ENCODE measurements at places on chromosomes 5 and 9. TPM values are rescaled to one million over a fixed set of nuclear protein-coding genes. Genes with fewer than 3 reads are reported as not detected.

GRCh38 chr9:133780962-133781827 lies 43.0 kb upstream of the SARDH start:
- peaks cover 8% of the 10 kb centered on the region for H3K4me1 ChIP-seq
- no peaks in the 10 kb centered on the region for H3K27me3 ChIP-seq
- no peak overlapping the region for H3K27ac ChIP-seq
- no peak for DNase-seq
- no peak overlapping the region for H3K4me3 ChIP-seq
- peaks cover 13% of the 10 kb centered on the region for H3K36me3 ChIP-seq

DNA sequence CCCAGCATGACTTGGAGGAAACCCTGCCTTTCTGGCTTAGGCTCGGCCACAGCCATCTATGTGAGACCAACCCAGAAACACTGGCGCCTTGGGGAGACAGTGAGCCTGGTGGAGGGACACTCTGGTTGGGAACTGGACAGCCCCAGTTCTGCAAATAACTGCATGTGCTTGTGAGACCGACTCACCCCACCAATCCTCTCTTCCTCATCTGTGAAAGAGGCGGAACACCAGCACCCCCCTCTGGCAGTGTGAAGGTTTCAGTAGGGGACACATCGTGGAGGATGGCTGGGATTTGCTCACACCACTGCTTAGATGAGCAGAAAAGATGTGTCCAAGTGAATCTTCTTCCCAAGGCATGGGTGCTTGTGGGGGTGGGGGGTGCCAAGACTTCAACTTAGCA lies 43.4 kb upstream of the N4BP3 start:
- H3K27ac ChIP-seq: no peak overlapping the region
- peaks cover 12% of the 10 kb centered on the region for H3K27me3 ChIP-seq
- H3K36me3 ChIP-seq: no peaks in the 10 kb centered on the region
- DNase-seq: no peak

DNA sequence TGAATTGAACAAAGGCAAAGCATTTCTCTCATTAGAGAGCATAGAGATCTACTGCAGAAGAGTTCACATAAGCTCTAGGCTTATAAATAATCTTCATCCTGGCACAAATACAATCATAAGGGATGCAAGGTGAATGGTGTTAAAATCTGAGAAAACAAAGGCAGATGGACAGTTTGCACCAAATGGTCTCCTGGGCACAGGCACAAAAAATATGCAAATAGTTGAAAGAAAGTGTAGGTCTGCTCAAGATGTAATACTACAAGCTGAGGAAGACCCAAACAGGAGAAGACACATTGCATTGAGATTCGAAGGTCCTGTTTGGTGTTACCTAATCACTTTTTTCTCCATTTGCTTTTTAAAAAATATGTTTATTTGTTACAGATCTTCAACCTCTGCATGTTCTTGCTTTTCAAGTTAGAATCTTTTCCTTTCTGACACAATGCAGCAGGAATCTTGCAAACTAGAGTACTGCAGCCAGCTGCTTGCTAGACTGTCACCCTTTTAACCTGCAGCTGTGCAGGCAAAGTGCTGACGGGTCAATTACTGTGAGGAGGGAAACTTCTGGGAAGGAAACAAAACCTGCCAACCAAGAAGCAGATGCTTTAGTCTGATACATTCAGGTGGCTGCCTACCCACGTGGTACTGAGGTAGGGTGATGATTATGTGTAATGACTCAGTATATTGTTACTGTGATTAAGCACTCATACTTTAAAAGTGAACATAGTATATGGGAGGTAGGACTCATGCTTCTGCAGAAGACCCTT lies 1048.6 kb upstream of the SEMA6A start:
- H3K27me3 ChIP-seq: no peaks in the 10 kb centered on the region
- no peak overlapping the region for H3K4me3 ChIP-seq
- DNase-seq: no peak
- H3K36me3 ChIP-seq: no peaks in the 10 kb centered on the region

DNA sequence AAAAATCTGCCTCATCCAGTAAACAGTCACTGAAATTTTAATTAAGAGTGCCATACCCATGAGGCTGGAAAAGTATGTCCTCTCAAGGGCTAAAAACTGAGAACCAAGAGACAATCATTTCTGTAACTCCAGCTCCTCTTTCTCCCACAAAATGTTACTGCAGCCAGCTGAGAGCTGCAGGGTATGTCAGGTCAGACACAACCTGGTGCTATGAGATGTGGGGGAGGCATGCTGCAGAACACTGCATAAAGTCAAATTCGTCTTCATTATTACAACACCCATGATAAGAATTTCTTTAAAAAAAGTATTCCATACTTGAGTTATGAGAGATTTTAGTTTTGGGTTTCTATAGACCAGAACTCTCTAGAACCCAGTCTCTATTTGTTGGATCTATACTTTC lies 162.2 kb downstream of the CDC42SE2 start:
- no peaks in the 10 kb centered on the region for H3K4me1 ChIP-seq
- H3K36me3 ChIP-seq: peaks cover 6% of the 10 kb centered on the region
- DNase-seq: no peak
- no peak overlapping the region for H3K4me3 ChIP-seq
- no peak overlapping the region for H3K27ac ChIP-seq
- no peaks in the 10 kb centered on the region for H3K27me3 ChIP-seq

GRCh38 chr5:43367909-43368669 lies 44.1 kb downstream of the CCL28 start:
- no peak for DNase-seq
- H3K36me3 ChIP-seq: no peaks in the 10 kb centered on the region
- H3K27ac ChIP-seq: no peak overlapping the region
- H3K4me1 ChIP-seq: no peaks in the 10 kb centered on the region
- H3K4me3 ChIP-seq: no peak overlapping the region

DNA sequence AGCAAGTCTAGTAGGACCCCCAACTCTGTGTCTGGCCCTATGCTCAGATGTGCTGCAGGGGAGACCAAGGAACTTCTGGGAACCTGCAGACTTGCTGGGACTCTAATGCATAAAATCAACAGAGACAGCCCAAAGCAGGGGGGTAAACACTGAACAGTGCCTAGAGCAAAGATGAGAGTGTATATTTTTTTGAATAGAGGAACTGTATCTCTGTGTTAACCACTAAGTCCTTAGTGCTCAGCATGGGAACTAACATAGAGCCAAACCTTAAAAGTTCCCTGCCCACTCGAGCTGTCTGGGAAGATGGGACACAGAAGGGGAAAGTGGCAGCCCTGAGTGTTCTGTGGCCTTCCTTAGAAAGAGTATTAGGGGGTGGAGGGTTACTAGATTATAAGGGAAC lies 51.9 kb downstream of the C5orf15 start:
- peaks cover 20% of the 10 kb centered on the region for H3K4me1 ChIP-seq
- no peaks in the 10 kb centered on the region for H3K27me3 ChIP-seq
- no peaks in the 10 kb centered on the region for H3K36me3 ChIP-seq
- H3K4me3 ChIP-seq: no peak overlapping the region
- no peak overlapping the region for H3K27ac ChIP-seq

DNA sequence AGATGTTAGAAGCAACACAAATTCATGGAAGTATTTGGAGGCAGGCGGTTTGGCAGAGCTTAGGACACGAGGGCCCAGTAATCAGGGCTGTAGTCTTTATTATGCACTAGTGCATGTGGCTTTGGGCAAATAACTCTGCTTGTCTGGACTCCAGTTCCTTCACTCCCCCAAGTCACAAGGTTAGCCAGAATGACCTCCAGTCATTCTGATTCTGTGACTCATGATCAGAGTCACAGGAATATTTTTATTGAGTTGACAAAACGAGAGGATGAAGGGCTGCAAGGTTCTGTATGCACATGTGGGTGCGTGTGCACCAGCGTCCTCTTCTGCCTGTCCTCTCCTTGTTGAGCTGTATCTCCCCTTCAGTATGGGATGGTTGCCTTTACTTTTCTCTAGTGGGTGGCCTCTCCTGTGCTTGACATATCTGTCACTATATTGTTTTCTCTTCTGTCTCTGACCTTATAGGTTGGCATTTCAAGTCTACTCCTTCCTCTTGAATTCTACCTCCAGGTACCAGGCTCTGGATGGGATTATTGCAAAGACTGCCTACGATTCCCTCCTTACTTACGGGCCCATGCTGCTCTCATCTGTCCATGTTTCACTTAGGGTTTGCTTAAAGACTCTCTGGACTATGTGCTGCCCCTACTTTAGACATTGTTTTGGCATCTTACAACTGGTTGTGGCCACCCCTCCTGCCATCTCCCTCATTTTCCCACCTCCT lies 94.6 kb downstream of the KDM4C start:
- no peaks in the 10 kb centered on the region for H3K4me1 ChIP-seq
- H3K4me3 ChIP-seq: no peak overlapping the region
- peak overlapping the region; percentile 4 for H3K27ac ChIP-seq
- no peak for DNase-seq

GRCh38 chr5:94245608-94246007 lies 372.8 kb downstream of the KIAA0825 start:
- H3K4me1 ChIP-seq: peaks cover under 1% of the 10 kb centered on the region
- H3K36me3 ChIP-seq: no peaks in the 10 kb centered on the region
- H3K4me3 ChIP-seq: no peak overlapping the region
- DNase-seq: no peak
- H3K27me3 ChIP-seq: peaks cover 48% of the 10 kb centered on the region
- no peak overlapping the region for H3K27ac ChIP-seq

DNA sequence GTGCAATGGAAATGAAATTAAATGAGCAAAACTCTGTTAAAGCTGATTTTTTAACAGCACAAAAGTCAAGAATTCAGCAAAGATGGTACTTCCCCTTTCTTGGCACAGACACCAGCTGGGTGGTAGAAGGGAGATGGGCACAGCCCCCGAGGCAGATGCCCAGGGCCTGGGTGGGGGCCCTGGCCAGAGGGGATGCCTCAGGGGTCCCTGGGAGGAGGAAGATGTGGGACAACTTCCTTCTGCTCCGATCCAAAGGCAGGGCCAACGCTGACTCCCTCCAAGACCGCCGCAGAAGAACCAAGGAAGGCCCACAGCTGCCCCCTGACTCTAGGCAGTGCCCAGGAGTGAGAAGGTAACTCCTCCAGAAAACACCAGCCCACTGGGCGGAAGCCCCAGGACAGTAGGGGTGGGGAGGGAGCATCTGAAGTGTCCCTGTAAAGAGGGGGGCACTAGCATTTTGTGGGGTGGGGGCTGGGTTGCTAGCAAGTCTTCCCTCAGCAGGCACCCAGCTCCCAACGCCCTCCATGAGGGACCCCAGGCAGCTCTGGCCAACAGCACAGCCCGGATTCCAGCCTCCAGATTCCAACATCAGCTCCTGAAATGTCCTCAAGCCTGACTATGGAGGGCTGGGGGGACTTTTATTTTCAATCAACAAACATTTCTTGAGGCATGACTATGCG lies 4.9 kb downstream of the NACC2 start:
- no peak overlapping the region for H3K27ac ChIP-seq
- peaks cover 2% of the 10 kb centered on the region for H3K4me1 ChIP-seq
- H3K36me3 ChIP-seq: no peaks in the 10 kb centered on the region
- no peak overlapping the region for H3K4me3 ChIP-seq
- H3K27me3 ChIP-seq: no peaks in the 10 kb centered on the region

DNA sequence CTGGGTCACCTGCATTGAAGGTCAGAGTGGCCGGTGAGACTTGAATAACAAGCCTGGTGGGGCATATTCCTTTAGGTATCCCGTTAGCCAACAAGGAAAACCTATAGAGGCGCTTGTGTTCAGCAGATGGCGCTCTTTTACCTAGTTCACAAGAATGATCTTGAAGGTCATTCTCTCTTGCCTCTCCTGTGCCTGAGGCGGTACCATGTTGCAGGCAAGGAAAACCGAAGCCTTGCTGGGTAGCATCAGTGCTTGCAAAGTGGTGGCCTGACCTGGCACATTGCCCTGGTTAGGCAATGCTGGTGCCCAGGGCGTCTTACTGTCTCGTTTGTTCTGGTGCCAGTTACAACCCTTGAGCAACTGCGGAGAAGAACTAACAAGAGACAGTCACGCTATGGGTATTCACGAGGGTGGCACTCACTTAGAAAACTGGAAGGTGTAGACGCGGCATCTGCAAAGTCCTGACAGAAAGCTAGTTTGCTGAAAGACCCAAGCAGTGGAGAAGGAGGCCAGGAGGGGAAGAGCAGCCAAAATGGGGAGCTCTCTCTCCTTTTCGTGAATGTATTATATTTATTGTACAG lies 56.7 kb downstream of the AOPEP start:
- DNase-seq: peak; percentile 41
- H3K4me3 ChIP-seq: no peak overlapping the region
- peaks cover 3% of the 10 kb centered on the region for H3K4me1 ChIP-seq
- no peak overlapping the region for H3K27ac ChIP-seq
- H3K27me3 ChIP-seq: no peaks in the 10 kb centered on the region

GRCh38 chr5:169970911-169971765 lies 9.2 kb downstream of the INSYN2B start:
- H3K4me1 ChIP-seq: peaks cover 6% of the 10 kb centered on the region
- no peak overlapping the region for H3K4me3 ChIP-seq
- peak overlapping the region; percentile 69 for H3K27ac ChIP-seq

DNA sequence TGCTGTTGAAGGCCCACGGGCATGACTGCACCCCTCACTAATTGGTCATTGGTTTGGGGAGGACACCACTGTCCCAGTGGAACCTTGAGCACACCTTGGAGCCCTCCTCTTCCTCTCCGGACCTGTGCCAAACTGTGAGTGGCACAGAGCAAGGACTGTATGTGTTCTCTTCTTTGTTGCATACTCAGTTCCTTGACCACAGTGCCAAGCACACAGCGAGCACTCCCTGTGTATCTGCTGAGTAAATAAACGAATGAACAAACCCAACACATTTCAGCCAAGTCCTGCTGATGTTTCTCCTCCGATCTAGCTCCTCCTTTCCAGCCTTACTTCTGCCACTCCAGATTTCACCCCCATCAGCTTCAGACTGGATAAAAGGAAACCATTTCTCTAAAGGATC lies 2.7 kb upstream of the TRIM52 start:
- H3K27me3 ChIP-seq: no peaks in the 10 kb centered on the region
- peak overlapping the region; percentile 90 for H3K4me3 ChIP-seq
- peaks cover 5% of the 10 kb centered on the region for H3K36me3 ChIP-seq
- DNase-seq: no peak
- peaks cover 36% of the 10 kb centered on the region for H3K4me1 ChIP-seq

DNA sequence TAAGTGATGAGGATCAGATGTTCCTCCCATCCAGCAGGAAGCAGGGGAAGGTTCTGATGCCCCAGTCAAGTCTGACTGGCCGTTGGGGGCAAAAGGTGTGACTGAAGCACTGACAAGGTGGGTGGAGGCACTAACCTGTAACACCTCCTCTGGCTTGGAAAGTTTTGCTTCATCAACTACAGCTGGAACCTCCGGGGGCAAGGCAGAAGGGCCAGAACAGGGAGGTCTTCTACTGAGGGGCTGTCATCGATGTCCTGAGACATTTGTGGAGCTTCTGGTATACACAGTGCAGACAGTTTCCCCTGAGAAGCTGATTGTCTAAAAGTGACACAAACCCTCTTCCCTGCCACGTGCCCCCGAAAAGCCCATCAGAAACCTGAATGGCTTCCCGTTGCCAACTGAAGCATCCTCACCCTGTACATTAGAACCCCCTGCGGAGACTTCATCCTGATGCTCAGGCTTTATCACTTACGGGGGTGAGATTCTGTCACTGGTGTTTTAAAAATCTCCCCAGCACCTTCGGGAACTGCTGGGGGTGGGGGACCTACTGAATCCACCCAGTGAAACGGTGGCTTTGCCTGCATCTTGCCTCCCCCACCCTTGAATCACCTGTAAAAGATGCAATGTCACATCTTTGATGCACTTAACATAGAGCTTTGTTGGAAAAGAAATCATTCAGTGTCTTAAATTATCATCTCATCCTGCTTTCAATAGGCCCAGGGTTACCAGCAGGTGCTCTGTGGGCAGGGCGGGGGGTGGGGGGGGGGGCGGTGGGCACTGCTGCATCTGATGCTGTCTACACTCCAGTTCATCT lies 24.6 kb downstream of the TRAF1 start:
- H3K27me3 ChIP-seq: no peaks in the 10 kb centered on the region
- H3K27ac ChIP-seq: no peak overlapping the region
- no peak overlapping the region for H3K4me3 ChIP-seq
- no peaks in the 10 kb centered on the region for H3K36me3 ChIP-seq
- no peak for DNase-seq
- no peaks in the 10 kb centered on the region for H3K4me1 ChIP-seq

PTGER4 gene
- 5.6 TPM for total RNA-seq

PPIP5K2 gene
- 89.2 TPM for total RNA-seq

GABRA1 gene
- not detected for total RNA-seq

FAM78A gene
- total RNA-seq: 2.0 TPM

All from progenitor cell of endocrine pancreas (in vitro differentiated cells).